ENCODE measurements at places on chromosomes 5 and 9.

DNA sequence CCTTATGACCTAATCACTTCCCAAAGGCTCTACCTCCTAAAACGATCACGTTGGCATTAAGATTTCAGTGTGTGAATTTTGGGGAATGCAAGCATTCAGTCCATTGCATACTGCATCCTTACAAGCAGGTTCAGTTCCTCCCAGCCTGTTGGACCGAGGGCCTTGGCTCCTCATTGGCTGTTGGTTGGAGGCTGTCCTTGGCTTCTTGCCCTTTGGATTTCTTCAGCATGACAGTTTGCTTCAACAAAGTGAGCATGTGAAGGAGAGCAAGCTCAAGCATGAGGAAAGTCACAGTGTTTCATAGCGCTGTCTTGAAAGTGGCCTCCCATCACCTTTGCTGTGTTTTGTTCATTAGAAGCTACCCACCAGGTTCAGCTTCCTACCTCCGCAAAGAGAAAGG is 109.5 kb downstream of the GADD45G start:
- no peak for DNase-seq

- DNase-seq = no peak
Observed at GRCh38 chr9:33959725-33960124, 89.0 kb downstream of the UBAP2 start.

DNA sequence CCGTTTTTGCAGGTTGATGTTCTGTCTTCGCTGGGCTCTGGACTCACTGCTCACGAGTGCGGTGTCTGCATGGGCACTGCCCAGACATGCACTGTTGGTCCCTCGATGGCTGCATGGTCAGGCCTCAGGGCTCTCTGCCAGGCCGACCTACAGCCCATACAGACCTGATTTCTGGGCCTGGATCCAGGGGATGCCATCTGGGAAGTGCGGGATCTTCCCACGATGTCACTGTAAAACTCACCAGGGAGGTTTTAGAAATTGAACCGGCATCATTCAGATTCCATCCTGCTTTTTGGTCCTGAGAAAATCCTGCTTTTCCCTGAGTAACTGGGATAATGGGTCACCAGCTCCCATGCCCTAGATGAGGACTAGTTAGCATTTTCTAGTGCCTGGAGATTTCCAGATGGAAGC is 9.1 kb downstream of the S1PR3 start:
- no peak for DNase-seq

GRCh38 chr5:141771031-141771430 is 89.0 kb upstream of the ARAP3 start:
- no peak for DNase-seq

GRCh38 chr5:42923710-42924109 is 112.0 kb upstream of the SELENOP start:
- DNase-seq = no peak

DNA sequence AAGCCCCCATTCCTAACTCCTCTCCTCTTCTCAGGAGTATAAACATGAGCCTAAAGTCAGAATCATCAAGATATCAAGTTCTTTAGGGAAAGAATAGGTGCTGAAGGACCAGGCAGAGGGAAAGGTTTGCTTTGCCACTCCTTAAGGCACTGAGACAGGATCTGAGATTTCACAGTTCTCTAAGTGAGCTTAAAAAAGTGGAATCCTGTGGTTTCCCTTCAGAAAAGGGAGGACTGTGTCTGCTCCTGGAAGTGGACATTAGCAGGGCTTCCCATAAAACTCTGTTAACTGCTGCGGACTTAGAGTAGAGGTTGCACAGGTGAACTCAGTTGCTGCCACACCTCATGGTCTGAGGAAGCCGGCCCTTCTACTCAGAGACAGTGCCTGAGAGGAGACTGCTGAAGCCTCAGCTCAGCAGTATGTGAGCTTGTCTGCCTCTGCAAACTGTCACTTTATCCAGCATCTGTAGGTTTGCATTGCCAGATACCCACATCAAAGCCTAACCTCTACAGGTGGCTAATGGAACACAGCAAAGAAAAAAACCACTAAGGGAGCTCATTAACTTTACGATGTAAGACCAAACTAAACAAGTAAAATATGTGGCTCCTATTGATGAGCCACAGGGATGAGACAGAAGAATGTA is 42.9 kb downstream of the RIC1 start:
- DNase-seq = no peak
